ENCODE measurements at places on chromosomes 2 and 18.

GRCh38 chr2:161676902-161677496 is 52.8 kb downstream of the SLC4A10 start:
- no peak for DNase-seq

- no peak for DNase-seq
Observed at GRCh38 chr2:9406529-9407362, 16.6 kb downstream of the ITGB1BP1 start.

DNA sequence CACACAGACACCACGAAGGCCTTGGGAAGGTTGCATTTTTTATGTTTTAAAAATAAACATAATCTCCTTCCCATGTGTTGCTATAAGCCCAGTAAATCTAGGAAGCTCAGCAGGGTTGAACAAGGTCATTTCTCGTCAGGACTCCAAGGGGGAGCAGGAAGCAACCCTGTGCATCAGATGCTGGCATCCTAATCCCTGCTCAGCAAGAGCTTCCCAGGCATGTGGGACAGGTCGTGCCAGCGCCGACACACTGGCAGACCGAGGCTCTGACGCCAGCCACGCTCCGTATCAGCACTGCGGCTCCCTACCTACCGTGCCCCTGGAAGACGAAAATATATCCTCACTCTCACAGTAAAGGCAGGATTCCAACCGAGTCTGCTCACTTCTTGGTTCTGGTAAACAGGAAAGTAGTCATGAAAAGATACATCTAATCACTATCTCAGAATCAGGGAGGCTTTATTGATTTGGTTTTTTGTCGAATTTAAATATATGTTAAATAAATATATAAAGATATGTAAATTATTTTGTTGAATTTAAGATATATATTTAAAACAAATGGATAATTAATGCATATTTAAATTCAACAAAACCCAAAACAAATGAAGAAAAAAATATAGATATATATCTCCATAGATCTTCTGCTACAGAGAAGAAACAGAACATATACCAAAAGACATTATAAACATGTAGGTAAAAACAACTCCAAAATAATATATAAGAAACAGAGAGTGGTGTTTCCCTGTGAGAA is 61.4 kb downstream of the TXNL1 start:
- no peak for DNase-seq

- DNase-seq: no peak
Observed at GRCh38 chr18:49926106-49926745, 112.9 kb upstream of the ACAA2 start.

DNA sequence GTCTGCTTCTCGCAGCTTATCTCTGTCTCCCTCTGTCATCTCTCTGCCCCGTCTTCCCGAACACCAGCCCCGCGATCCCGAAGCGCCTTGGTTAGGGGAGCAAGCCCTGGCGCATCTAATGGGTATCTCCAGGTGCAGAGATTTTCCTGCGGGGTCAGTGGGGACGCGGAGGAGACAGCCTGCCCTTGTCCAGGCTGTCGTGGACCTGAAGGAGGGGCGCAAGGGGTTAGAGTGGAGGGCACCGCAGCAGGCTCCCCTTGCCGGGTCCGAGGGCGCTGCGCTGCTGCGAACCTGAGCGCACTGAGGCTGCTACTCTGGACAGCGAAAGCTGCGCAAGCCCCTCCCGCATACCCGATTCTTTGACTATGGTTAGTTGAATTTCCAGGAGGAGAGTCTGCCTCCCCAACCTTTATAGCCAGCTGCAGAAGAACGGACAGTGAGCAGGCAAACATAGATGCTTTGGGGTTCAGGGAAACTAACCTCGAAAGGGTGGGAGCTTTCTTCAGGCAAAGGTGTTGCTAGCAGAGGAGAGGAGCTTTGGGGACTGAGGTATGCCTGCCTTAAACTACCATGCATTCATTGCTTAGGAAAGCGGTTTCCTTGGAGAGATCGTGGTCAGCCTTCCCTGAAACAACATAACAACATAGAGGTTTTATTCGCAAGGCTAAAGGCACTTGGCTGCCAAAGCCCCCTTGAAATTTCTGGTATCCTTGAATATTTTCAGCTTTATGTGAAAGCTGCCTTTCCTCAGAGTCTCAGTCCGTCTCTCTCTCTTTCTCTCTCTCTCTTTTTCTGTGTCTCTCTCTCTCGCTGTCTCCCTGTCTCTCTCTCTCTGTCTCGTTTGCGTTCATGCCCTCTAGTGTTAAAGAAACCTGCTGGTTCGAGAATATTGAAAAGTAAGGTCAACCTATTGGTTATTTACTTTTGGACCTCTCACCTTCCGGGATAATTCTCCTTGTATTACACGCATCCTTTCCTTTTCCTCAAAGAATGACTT is 1.6 kb downstream of the GALNT13 start:
- no peak for DNase-seq

DNA sequence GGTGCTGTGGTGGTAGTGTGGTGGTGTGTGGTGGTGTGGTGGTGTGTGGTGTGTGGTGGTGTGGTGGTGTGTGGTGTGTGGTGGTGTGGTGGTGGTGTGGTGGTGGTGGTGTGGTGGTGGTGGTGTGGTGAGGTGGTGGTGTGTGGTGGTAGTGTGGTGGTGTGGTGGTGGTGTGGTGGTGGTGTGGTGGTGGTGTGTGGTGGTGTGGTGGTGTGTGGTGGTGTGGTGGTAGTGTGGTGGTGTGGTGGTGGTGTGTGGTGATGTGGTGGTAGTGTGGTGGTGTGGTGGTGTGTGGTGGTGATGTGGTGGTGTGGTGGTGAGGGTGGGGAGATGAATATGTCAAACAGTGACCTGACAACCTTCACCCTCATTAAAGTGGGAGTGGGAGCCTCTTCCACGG is 55.6 kb upstream of the DLGAP1 start:
- no peak for DNase-seq

GRCh38 chr2:36277146-36277808 is 78.3 kb upstream of the CRIM1 start:
- peak; percentile 2 for DNase-seq

DNA sequence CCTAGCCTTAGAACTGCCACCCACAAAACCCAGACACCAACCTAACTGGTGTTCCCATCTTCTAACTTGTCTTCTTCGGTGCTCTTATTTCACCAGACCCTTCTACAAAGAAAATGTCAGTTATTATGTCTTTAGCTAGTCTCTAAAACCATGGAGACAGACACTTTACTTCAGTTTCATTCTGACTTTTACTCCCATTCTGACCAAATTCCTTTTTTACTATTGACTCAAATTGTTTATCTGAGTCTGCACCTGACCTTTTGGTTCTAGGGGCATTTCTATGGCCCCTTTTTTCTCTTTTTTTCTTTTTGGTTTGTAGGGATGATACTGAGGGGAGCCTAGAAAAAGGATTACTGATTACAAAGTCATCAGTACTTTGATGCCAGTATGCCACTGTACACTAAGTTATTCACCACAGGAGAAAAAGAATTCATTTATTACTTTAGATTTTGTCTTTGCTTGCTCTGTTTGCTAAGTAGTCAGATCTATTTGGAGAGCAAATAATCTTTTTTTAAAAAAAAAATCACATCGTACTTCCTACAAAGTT is 6.8 kb upstream of the SLC1A4 start:
- DNase-seq: no peak

- DNase-seq: no peak
Observed at GRCh38 chr2:96623116-96623515, 15.0 kb downstream of the KANSL3 start.

- no peak for DNase-seq
Observed at GRCh38 chr2:120626566-120626965, 109.1 kb upstream of the GLI2 start.

GRCh38 chr18:48019557-48020325 is 89.3 kb upstream of the SMAD2 start:
- no peak for DNase-seq

DNA sequence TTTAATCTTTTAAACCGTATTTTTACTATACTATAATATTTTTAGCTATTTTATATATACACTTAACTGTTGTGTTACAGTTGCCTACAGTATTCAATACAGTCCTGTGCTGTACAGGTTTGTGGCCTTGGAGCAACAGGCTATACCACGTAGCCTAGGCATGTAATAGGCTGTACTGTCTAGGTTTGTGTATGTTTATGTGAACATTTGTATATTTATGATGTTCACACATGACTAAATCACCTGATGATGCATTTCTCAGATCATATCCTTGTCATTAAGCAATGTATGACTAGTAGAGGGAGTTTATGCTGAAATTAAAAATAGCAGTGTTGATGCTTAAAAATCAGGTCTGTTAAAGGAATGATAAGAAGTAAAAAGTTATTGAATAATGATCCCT is 92.3 kb upstream of the RANBP2 start:
- no peak for DNase-seq

DNA sequence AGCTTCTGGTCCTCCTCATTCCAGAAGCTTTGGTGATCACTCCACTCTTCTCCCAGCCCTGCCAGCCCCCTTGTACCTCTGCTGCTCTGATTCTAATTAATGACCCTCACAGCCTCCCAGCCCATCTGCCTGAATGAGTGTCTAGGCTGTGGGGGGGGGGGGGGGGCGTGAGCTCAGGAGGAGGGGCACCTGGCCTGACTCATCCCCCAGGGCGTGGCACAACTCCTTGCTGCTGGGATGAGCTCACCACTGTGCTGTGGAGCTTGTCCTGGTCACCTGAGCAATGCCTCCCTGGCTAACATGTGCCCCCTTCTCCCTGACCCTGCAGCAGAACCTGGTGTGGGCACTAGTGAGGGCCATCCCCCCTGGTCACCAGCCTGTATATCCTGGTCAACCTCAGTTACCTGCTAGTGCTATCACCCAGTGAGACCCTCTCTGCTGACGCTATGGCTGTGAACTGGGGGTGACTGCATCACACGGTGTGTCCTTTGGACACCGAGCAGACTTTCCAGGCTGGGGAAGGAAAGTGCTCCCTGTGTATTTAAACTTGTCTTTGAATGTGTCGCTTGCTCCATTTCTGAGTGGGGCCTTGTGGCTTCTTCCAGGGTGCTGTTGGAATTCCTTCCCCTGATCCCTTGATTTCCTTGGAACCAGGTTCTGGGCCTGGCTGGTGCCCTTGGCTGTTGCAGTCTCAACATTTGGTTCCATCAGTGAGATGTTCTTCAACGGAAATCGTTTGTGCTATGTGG is 41.5 kb upstream of the PUM2 start:
- no peak for DNase-seq

DNA sequence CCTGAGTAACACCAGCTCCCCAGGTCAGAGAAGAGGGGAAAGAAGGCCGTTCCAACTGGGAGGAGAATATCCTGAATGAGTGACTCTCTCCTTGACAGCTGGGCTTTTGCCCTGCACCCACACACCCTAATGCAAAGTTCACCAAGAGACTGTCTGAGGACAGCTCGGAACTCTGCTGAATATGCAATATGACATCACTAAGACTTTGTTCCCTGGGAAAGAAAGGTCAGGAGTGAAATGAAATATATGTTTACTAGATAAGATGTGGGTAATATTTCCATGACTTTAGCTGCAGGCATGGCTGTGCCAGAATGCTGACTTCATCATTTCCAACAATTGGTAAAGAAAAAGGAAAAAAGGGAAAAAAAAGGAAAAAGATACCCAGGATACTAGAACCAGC is 488.2 kb upstream of the RAB6C start:
- no peak for DNase-seq

GRCh38 chr2:199160677-199161465 is 296.9 kb downstream of the SATB2 start:
- DNase-seq: no peak

- DNase-seq: no peak
Observed at GRCh38 chr2:228039752-228040534, 141.5 kb downstream of the SPHKAP start.

GRCh38 chr2:121273116-121273515 is 11.9 kb downstream of the TFCP2L1 start:
- DNase-seq: no peak

DNA sequence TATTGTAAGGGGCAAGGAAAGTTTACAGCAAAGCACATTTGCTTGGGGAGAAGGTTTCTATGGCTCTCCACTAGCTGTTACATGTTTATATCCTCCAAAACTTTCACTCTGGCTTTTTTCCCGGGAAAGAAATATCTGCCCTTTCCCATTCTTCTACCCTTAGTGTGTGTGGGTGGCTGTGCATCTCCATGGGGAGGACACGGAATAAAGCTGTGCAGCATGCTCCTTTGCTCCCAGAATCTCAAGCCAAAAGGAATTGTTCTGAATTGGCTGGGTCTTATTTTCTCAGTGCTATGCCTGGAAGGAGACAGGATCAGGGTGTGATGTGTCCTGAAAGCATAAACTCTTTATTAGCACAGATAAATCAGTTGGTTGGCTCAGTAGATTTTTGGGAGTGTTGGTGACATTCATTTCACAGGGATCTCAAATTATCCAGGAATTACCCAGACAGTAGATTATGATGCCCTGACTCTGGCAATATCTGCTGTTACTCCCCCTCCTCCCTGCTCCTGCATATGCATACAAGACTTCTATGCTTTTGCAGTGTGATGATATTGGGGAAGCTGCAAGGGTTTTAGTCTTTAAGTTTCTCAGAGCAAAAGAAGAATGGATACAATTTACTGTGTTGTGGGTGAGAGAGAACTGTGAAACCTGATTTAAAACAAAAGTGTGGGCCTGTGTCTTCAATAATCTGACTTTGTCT is 63.1 kb downstream of the PARD3B start:
- no peak for DNase-seq

GRCh38 chr18:51053814-51054213 is 23.8 kb downstream of the SMAD4 start:
- DNase-seq: no peak

GRCh38 chr2:8380566-8380965 is 301.3 kb upstream of the ID2 start:
- DNase-seq: no peak

DNA sequence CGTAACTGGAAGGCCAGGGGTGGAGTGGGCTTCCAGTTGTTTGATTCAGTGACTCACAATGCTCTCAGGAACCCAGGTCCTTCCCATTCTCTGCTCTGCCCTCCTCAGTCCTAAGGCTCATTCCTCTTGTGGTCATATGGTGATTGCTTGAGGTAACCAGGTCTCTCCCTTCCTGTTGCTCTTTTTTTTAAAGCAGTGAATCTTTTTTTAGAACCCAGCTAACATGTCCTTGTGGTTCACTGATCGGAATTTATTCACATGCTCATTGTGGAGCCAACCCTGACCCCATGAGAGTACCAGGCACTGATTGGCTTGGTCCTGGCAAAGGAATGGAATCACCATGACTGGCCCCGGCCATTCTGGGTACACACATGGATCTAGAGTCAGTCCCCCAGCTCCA is 7.4 kb downstream of the THNSL2 start:
- DNase-seq: no peak

DNA sequence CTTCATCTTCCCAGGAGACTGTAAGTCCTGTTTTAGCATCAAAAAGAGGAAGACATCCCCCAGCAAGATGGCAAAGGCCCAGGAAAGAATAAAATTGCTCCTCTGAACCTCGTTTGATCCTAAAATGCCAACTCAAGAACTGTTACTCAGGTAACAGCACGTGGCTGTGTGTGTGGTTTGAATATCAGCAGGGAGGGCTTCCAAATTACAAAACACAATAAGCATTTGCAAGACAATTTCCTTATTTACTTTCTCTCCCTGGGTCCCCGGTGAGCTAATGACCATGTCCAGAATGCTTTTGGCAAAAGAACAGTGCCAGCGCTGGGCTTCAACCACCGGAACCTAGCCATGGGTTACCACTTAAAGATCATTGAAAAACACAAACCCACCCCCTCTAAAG is 163.6 kb downstream of the C1D start:
- DNase-seq: no peak

DNA sequence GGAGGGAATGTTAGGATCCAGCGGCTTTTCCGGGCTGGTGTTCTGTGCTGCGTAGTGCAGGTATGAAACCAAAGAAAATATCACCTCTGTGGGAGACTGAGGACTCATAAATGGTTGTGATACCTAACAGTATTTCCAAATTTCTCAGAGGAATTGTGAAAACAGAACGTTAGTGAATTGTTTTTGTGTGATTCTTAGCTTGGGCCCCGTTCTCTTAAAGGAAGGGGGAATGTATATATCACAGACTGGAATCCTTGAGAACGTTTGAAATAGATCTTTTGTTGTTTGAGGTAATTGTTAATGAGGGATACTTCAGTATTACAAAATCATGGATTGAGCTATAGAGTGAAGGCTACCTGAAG is 834 bp downstream of the ZNF638 start:
- no peak for DNase-seq

Data from activated T-helper 9 cell treated with anti-CD3 and anti-CD28 coated beads, Interleukin-2, amount 50 U/mL, for 16 hours (primary cell).